ENCODE measurements at places on chromosomes 5 and 9. TPM values are rescaled to one million over a fixed set of nuclear protein-coding genes. Genes with fewer than 3 reads are reported as not detected.

The MAMDC4 gene
- 38.6 TPM for total RNA-seq

The SHOC1 gene
- not detected for total RNA-seq

The GFPT2 gene
- 9.4 TPM for total RNA-seq

The SH3TC2 gene
- 2.7 TPM for total RNA-seq

The ADGRD2 gene
- total RNA-seq: not detected

The EEIG1 gene
- 220 TPM for total RNA-seq

The C9orf153 gene
- 0.23 TPM for total RNA-seq

The STC2 gene
- total RNA-seq: 10.3 TPM

The LVRN gene
- total RNA-seq: 0.43 TPM

The SLC45A2 gene
- 0.66 TPM for total RNA-seq

The OXCT1 gene
- total RNA-seq: 28.7 TPM

The CDH9 gene
- not detected for total RNA-seq

The NTRK2 gene
- 33.2 TPM for total RNA-seq

The ZNF454 gene
- total RNA-seq: 5.6 TPM

The CD74 gene
- total RNA-seq: 1,336 TPM

The C5 gene
- total RNA-seq: 6.2 TPM

The SPEF2 gene
- total RNA-seq: 11.5 TPM

GRCh38 chr5:150113047-150113744, 26.8 kb upstream of the CSF1R start:
- DNase-seq: peak; percentile 10

GRCh38 chr5:1896602-1897376, 14.1 kb upstream of the IRX4 start:
- DNase-seq: no peak

- DNase-seq: peak; percentile 70
Measured at GRCh38 chr5:150609843-150610584, 30.4 kb upstream of the SYNPO start.

GRCh38 chr5:136619556-136619955, 254.2 kb upstream of the TRPC7 start:
- DNase-seq: no peak

- no peak for DNase-seq
Measured at GRCh38 chr9:129280623-129281271, 102.7 kb upstream of the IER5L start.

GRCh38 chr9:70147196-70147595, 103.5 kb downstream of the MAMDC2 start:
- no peak for DNase-seq

GRCh38 chr9:12853051-12853450, 78.2 kb downstream of the LURAP1L start:
- DNase-seq: no peak

- DNase-seq: no peak
Measured at GRCh38 chr9:103997856-103998370, 96.2 kb upstream of the SMC2 start.

DNA sequence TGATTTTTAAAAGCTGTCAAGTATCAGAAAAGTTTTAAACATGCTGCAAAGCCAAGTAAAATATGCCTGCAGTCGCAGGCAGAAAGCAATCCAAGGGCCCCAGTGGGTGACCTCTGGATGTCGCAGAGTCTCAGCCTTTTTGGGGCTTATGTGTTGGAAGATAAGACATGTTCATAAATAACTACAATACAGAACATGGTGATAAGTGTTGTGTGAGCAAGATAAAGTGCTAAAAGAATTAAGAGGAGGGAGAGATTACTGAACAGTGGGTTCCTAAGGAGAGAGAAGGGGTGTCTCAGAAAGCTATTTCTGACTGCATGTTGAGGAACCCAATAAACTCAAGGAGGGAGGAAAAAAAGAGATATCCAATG, 78.9 kb upstream of the ADRB2 start:
- DNase-seq: no peak

DNA sequence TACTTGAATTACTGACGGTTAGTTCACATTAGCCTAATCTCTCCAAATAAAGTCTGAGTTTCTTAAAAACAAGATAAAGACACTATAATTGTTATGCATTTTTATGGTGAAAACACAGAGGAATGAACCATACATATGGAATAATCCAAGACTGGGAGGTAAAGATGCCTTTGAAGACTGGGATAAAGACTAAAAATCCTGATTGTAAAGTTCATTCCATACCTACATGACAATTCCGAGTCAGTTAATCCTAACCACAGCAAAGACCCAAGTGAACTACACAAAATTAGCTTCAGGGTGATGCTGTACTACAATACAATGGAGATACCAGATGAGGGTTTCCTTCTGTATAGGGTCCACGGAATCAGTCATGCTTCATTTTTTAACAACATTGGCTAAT, 6.3 kb downstream of the AP3B1 start:
- no peak for DNase-seq

DNA sequence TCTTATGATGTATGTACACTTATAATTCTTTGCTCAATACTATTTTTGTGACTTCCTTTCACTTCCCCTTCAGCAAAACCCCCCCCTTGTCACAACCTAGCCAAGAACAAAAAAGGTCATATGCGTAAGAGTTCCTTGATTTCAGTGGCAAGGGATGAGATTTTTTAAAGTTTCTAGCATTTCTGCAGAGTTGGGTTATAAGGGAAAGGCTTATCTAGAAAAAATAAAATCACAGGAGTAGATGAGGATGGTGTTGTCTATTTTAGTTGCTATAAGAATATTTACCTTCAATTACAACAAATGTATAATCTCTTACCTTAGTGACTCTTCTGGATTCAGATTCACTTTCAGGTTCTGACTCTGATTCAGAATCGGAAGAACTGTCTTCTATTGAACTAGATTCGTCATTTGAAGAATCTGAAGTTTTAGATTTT, 184.6 kb downstream of the AP3B1 start:
- no peak for DNase-seq

DNA sequence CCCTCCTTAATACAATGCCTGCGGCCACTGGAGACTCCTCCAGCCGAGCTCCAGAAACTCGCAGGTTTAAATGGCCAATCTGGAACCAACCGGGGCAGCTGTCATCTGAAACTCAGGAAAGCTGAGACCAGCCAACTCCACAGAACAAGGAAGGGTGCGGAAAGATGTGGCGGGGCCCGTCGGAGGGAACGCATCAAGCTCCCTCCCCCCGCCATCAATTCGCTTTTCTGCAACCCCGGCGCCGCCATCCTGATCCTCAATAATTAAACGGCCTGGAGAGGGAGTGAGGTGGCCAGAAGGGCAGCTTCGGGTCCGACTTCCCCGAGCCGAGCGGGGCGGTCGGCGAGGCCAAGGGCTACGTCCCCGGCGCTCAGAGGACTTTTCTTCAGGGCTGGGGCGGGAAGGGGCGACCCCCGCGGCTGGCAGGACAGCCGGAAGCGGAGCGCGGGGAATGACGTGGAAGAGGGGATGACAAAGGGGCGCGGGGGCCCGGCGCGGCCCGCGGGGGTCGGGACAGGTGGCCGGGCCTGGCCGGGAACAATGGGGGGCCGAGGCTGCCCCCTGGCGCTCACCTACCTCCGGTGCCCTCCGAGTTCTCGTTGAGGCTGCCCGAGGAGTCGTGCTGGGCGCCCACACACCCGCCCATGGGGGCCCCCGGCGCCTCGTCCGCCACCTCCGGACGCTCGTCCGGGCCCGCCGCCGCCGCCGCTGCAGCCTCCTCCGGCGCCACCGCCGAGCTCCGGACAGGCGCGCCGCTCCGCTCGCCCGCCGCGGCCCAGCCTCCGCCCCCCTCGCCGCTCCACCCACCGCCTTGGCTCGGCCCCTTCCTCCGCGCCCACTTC, at the start of gene UBTD2:
UBTD2 (minus strand) TSS at position 745 of the 842 bp plus-strand sequence; CDS start at position 646, 99 bp downstream.
- peak; percentile 82 for DNase-seq

DNA sequence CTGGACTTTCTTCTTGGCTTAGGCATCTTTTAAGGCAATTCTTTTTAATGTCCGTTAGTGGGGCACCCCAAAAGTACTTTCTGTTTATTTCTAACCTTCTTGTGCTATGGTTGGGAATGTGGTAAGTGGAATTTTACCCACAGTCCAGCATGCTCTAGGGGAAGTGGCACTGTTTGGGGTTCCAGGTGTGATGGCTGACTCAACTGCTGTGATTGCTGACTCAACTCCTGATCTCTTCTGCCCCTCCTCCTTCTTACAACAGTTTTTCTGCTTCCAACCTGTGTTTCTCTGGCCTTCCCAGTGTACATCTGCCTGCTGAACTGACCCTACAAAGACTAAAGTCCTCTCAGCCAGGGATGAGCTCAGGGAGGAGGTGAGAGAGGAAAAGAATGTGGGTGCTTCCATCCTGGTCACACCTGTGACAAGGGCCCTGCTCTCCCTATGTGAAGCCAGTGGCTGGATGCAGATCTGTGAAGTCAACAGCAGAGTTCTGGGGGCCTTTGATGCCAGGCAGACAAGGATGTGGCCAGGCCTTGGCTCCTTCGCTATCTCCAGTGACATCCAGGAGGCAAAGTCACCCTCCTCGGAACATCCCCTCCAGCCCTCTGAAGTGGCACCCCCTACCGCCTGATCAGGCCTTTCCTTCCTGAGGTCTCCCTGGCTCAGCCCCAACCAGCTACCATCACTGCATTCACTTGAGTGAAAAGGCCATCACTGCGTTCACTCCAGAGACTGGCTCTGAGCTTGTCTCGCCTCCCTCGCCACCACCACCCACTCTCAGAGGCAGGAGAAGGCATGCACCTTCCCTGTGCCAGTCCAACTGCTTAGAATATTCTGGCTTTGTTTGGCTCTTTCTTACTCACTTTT, 72.2 kb downstream of the C5orf15 start:
- no peak for DNase-seq

GRCh38 chr5:154143211-154143641, 47.3 kb upstream of the GALNT10 start:
- no peak for DNase-seq

DNA sequence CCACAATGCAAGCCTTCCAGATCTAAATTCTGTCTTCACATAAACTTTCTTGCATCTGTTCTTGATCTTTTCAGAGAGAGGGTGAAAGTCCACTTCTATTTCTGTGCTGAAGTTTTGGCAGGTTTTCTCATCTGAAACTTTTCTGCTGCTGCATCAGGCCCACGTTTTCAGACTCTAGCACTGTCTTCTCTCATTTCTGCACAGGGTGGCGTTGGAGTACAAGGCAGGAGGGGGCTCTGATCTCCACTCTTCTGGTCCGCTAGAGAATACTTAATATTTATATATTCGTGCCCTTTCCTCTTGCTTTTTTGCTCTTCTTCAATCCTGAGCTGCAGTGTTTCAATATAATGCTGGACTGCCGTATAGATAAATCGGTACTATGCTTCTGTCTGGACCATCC, 204.0 kb upstream of the PRDM9 start:
- DNase-seq: no peak

DNA sequence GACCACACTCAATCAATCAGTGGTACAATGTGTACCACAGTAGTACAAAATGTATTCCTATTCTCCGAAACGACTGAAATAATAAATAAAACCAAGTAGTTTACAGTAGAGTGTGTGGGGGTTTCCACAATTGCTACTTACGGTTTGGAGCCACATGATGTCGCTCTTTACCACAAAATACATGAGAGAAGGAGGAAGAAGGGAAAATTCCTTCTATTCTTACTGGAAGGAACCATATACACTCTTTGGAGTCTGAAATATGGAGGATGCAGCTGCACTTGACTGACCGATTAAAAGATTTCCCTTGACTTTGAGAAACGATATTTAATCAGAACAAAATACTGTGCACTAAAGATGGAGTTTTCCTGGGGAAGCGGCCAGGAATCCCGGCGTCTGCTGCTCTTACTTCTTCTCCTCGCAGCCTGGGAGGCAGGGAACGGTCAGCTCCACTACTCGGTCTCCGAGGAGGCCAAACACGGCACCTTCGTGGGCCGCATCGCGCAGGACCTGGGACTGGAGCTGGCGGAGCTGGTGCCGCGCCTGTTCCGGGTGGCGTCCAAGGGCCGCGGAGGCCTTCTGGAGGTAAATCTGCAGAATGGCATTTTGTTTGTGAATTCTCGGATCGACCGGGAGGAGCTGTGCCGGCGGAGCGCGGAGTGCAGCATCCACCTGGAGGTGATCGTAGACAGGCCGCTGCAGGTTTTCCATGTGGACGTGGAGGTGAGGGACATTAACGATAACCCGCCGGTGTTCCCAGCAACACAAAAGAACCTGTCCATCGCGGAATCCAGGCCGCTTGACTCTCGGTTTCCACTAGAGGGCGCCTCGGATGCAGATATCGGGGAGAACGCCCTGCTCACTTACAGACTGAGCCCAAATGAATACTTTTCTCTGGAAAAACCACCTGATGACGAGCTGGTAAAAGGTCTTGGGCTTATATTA, at the start of gene PCDHA4:
PCDHA4 (plus strand) TSS at position 235 of the 942 bp plus-strand sequence.
- peak; percentile 34 for DNase-seq

- no peak for DNase-seq
Measured at GRCh38 chr5:473551-474192, 30.7 kb downstream of the EXOC3 start.

- no peak for DNase-seq
Measured at GRCh38 chr5:172044631-172045314, 38.3 kb upstream of the FBXW11 start.

DNA sequence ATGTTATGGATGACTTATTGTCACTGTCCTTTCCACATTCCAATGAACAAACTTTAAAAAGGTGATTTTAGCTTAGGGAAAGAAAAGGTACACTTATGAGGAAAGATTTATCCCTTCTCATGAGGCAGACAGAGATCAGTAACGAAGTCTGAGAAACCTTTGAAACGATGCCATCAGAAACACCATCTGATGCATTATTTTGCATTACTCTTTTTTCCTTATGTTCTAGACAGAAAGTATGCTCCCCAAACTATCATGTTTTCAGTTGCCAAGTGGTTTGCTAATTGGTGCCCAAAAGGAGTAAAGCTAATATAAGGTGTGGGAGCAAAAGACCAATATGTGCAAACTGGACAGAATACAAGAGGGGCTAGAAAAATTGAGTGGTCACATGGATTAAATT, 397.7 kb upstream of the RIOK2 start:
- no peak for DNase-seq

GRCh38 chr9:10274988-10275387, 337.8 kb downstream of the PTPRD start:
- DNase-seq: no peak

DNA sequence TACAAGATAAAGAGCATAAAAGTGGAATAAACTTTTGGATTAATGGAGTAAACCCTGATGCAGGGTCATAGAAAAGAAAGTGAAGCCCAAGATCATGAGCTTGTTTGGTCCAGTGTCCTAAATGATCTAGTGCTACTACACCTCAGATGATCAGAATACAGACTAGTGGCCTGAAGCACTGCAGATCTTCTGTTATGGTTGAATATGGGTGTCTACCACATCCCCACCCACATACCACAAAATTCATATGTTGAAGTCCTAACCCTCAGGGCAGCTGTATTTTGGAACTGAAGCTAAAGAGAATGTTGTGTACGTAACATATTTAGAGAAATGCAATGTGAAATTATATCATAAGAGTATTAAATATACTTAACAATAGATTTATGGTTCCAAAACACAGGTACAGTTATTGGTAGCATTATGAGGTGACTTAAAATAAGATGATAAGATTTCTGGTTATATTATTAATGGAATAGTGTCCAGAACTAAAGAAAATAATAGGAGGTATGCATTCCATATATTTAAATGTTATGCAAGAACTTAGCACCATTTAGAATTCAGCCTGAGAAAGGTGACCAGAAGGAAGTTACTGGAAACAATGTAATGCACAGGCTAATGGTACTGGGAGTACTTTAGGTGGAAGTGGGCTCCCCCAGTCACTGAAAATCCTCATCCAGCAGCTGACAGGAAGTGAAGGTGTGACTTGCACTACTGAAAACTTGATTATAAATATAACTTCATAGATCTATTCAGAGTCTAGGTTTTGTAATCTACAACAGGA, 1155.1 kb downstream of the TAF11L14 start:
- no peak for DNase-seq

GRCh38 chr5:125455041-125455440, 708.6 kb upstream of the ZNF608 start:
- no peak for DNase-seq
